ENCODE measurements at places on chromosomes 5 and 9.

- DNase-seq = no peak
These were observed 61.5 kb upstream of the TEX48 start for GRCh38 chr9:114743446-114743845.

GRCh38 chr9:33151601-33152000, 15.5 kb downstream of the B4GALT1 start:
- no peak for DNase-seq

DNA sequence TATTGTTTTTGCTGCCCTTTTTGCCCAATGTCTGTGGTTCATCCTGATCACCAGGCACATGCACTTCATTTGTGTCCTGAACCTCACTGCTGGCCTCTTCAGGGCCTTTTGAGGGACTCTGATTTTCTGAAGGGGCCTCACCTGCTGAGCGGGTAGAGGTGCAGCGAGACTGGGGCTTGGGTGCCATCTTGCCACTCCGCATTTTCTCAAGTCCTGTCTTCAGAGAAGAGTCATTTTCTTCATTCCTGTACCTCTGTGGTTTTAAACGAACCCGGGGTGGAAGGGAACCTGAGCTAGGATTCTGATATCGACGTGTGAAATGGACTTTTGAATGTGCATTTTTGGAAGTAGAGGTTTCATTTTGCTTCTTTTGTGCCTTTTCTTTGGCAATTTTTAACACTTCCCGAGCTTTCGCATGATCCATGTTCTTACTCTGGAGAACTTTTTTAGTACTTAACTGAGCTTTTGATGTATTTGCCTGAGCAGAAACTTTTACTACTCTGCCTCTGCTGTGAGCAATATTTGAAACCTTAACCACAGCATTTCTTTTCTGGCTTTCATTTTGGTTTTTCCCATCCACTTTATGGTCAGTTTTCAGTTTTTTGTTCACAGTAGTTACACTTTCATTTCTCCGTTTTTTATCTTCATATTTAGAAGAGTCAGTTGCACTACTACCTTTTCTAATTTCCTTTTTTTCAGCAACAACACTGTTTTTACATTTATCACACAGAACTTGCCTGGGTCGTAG, 26.1 kb downstream of the PWWP2A start:
- no peak for DNase-seq

GRCh38 chr5:158621391-158621790, 478.3 kb downstream of the EBF1 start:
- DNase-seq = no peak

DNA sequence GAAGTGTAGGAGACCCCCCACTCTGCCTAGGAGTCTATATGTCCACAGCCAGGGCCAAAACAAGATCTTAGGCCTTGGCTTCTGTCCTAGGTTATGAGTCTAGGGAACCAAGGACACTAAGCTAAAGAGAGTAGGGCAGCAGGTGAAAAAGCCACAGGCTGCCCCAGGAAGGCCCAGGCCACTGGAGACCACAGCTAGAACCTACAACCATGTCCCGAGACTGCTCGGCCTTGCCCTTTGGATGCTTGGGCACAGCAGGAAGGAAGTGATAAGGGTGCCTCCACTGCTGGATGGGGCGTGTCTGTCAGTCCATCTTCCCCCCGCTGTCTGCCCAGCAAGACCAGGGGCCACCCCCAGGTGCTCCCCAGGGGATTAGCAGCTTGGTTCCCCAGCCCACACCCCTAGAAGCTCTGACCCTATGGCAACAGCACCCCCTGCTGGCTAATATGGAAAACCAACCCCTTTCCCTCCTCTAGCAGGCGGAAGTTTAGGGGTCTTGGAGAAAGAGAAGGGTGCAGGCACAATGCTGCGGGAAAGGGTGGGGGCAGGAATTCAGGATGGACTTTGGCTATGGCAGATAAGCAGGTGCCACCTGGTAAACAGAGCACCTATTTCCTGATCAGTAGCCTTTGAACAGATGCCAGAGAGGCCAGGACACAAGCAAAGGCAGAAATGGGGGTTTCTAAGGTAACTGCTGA, 10.5 kb upstream of the IRF1 start:
- peak; percentile 43 for DNase-seq

- DNase-seq = no peak
These were observed 114.0 kb downstream of the ADAMTSL1 start for GRCh38 chr9:18588002-18588401.

GRCh38 chr5:131142970-131143617, 22.0 kb downstream of the HINT1 start:
- no peak for DNase-seq

GRCh38 chr5:14777187-14777586, 94.4 kb downstream of the ANKH start:
- no peak for DNase-seq

- DNase-seq = no peak
These were observed 95.3 kb upstream of the GNA14 start for GRCh38 chr9:77743386-77743785.

GRCh38 chr9:103999375-104000062, 94.6 kb upstream of the SMC2 start:
- DNase-seq = no peak

DNA sequence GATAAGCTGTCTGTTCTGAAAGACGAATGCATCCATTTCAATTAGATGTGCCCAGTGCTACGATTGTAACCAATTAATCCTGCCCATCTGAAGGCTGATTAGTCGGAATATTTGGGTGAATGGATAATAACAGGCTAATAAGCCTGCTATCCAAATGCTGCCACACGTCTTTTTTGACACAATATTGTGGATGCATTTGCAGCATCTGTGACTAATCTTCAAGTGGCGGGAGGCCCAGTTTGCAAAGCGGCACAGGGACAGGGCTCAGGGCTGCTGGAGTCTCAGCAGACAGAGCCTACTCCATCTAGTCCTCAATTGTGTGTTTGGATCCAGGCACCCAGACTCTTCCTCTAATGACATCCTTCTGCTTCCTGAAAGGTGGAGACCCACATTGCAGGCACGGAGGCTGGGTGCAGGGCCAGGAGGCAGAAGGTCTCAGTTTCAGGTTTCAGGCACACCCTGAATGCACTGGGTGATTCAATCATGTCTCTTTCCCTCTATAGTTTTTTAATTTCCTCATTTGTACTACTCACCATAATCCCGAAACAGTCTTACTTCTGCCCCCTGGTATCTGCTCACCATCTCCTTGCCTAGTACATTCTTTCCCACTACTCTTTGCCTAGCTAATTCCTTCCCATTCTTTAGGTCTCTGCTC, 169.6 kb downstream of the ASTN2 start:
- DNase-seq = no peak

GRCh38 chr5:160382346-160382745, 11.9 kb upstream of the C1QTNF2 start:
- DNase-seq = no peak

GRCh38 chr5:142235870-142236672, 88.8 kb downstream of the SPRY4 start:
- no peak for DNase-seq

DNA sequence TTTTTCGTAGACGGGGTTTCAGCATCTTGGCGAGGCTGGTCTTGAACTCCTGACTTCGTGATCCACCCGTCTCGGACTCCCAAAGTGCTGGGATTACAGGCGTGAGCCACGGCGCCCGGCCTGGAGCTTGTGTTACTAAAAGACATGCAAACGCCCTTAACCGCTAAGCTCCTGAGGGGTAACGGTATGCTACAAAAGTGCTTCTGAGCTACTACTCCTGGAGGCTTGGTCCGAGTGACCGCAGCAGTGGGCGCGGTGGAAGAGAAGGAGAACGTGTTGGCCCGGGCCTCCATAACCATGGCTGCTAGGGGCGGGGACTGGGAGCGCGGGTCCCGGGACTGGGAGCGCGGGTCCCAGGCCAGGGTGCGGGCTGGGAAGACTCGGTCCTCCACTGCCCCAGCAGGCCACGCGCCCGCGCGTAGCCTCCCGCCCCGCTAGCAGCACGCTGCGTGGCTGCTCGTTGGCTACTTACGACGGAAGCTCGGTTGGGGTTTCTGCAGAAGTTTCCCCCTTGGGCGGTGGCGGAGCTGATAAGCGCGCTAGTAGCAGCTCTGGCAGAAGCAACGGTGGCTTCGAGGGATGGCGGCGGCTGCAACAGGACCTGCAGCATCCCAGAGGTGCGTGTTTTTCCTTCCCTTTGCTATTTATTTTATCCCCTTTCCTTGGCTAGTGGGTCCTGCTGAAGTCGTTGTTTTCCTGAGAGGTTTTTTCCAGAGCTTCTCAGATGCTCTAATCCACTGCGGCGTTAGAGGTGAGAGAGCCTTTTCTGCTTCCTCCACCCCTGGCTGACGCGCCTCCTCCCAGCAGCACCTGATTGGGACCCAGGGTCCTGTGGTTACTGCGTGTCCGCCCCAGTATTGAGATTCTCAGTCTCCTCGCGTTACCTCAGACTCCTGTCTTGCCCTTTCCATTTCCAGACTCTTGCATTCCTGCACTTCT, 69.2 kb upstream of the CCDC180 start:
- peak; percentile 62 for DNase-seq

DNA sequence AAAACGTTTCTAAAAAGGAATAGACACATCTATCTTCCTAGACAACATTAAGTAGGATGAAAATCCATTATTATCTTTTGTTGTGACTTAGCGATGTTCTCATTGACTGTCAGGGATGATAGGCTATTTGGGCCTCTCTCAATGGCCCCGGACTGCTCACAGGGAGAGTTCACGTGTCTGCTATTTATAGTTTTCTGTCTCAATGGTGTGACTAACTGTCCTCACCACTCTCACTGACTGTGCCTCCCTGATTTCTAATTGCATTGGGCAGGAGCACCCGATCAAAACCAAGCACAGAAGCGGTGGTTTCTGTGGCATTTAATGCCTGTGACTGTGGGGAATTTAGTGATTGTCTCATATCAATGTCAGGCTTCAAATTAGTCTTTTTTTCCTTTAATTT, 286.7 kb upstream of the KLF9 start:
- no peak for DNase-seq

DNA sequence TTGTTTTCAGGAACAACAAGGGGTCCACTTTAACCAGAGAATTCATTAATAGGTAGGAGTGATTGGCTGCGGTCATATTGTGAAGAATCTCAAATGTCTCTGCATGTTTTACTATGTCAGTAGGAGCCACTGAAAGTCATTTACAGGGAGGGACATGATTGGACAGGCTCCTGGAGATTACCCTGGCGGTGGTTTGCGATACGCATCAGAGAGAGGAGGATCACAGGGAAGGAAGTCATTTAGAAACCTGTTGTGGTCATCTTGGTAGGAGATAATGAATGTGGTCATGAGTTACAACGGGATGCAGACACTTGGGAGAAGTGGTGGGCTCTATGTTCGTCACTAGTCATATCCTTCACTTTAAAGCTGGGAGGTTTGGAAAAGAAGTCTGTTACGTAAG, 262.8 kb downstream of the FAM114A2 start:
- DNase-seq = no peak

- no peak for DNase-seq
These were observed 1.4 kb downstream of the PTGR1 start for GRCh38 chr9:111597852-111598732.

DNA sequence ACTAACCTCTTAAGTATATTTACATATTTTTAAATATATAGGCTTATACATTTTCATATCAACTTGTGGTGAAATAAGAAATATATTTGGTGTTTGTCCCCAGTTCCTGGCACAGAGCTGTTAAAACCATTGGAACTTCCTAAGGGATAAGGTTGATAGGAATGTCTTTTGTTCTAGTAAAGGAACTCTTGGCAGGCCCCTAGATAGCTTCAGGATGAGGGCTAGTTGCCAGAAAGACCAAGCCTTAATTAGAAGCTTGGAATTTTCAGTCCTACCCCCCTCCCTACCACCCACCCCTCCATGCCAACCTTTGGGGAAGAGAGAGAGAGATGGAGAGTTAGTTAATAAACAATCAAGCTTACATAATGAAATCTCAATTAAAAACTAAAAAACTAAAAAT, 638.6 kb upstream of the ACO1 start:
- no peak for DNase-seq

DNA sequence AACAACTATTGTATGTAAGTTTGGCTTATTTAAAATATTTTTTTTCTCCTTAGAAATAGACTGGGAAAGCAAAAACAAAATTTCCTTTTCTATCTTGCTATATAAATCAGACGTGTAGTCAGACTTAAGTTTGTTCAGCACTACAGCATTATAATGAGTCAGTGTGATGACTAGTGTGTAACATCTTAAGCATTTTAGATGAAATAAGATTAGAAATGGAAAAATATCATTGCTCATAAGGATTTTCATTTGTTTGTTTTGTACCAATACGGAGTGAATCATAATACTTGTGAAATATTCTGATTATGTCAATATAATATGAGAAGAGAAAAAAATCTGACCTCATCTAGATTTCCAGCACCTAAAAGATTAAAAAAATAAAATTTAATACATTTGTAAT, 64.7 kb upstream of the RICTOR start:
- no peak for DNase-seq

DNA sequence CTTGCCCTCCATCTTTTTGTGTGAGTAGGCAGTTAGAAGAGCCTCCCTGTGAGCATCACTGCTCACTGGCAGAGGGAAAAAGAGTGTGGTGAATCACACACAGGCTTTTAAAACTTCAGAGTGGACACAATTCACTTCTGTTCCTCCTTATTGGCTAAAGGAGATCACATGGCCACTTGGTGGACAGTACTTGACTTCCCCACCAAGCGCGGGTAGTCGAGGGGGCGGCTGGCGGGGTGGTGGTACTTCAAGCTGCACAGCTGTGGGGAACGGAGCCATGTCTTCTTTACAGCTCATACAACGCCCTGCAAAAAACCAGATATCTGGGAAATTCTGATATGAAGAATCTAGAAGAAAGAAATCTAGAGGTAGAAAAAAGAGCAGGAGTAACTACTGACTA, 95.4 kb downstream of the PAM start:
- no peak for DNase-seq

GRCh38 chr9:120257483-120257882, 322.5 kb downstream of the CDK5RAP2 start:
- DNase-seq = no peak

- no peak for DNase-seq
These were observed 16.6 kb upstream of the WHRN start for GRCh38 chr9:114521846-114522245.

- no peak for DNase-seq
These were observed 56.2 kb downstream of the ABHD17B start for GRCh38 chr9:71854811-71855210.

DNA sequence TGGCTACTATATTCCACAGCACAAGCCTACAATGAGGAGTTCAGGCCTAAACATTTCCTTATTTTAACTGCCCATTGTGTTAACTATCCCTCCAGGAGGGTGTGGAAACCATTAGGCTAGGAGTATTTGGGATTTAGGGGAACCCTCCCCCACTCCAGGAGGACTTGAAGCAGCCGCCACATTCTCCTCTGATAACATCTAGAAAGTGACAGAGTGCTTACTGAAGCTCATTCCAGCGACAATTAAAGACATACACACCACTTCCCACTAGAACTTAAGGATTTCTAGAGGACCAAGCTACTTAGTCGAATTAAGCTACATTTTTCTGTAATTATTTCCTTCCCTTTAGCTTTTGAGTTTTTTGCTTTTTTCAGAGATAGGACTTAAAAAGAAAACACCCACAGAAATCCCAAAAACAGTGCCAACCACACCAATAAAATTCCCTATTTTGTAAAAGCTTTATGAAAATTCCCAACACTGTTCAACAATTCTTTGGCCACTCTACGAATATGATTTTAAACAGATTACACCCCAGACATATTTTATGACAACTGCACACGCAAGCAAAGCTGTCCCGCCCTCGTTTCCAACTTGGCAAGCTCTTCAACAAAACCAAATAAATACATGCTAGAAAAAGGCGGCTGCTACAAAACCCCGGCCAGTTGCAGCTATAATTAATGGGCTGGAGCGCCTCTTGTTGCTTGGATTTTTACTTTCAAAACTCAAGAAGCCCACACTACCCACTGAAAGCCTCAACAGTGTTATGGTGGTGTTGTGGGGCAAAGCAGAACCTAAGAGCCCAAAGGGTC, 4.5 kb downstream of the ROR2 start:
- DNase-seq = no peak

GRCh38 chr5:115850744-115851416, 9.1 kb downstream of the AP3S1 start:
- DNase-seq = no peak
